Epithelial cell of proximal tubule (primary cell): ENCODE measurements at places on chromosomes 5 and 9. TPM values are rescaled to one million over a fixed set of nuclear protein-coding genes. Genes with fewer than 3 reads are reported as not detected.

EGFLAM gene
- total RNA-seq, result 0.17 and 1.2 TPM in 2 replicates

WNT8A gene
- not detected in 2 replicates for total RNA-seq

DNA sequence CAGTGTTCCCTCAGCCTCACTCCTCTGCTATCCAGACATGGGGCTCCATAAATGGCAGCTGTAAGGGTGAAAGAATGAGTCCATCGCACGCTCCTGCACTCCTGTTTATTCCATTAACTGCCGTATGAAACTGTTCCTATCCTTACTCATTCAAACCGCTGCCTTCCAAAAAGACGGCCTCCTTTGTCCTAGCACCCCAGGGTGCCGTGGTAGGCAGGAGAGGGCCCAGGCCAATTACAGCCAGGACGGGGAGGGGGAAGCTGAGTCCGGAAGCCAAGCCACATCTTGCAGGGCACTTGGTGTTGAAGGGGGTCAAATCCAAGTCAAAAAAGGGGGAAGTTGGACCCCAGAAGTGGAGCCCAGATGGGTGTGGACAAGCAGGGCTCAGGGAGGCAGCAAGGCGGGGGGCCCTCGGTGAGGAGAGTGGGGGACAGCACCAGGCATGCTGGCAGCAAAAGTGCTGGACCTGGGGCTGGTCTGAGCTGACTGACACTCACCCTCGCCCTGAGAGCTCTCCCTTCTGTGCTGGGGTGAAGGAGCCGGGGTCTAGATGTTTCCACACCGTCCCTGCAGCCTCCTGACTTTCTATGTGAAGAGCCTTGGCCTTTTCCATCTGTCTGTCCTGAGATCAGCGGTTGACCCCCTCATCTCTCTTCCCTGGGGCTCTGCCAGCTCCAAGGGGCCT lies 63.3 kb downstream of the COL23A1 start:
- no peak for DNase-seq

DNA sequence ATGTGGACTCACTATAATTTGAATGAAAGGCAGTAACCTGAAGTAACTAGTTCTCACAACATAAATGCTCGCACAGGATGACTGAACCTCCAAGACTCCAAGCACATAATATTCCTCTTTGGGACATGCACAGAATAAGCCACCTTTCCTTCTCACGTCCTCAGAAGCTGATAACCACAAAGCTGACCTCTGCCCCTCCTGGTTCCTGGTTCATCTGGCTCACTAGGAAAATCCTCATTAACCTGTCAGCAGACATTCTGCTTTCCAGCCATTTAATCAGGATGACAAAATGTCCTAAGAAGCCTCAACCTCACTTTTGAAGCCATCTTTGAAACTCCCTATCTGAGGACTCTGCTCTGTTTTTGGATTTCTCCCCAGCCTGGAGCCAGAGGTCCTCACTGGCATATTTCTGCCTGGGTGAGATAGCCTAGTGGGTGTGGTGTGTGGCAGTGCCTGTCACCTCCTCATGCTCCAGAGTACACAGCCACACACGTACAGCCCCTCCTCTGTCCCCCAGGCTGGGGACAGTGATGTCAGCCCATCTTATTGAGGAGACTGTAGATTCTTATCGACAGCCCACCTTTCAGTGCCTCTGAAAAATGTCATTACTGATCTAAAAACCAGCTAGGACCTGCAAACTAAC lies 10.3 kb downstream of the ANKH start:
- no peak for DNase-seq

DNA sequence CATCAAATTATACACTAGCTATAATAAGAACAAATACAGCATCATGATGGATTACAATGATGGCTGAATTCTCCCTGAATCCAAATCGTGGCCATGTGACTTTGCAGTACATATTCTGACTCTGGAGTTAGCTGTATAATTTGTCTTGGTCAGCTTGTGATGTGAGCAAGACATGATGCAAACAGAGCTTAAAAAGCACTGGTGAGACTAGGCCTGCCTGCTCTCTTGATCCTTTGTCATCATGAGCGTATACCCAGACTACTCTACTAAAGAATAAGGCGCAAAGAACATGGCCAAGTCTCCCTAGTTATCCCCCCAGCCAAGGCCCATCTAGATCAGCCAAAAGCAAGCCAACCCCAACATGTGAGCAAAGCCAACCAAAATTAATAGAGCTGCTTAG lies 34.7 kb upstream of the IFNE start:
- DNase-seq, result no peak

TMEM252 gene
- not detected in 2 replicates for total RNA-seq

DNA sequence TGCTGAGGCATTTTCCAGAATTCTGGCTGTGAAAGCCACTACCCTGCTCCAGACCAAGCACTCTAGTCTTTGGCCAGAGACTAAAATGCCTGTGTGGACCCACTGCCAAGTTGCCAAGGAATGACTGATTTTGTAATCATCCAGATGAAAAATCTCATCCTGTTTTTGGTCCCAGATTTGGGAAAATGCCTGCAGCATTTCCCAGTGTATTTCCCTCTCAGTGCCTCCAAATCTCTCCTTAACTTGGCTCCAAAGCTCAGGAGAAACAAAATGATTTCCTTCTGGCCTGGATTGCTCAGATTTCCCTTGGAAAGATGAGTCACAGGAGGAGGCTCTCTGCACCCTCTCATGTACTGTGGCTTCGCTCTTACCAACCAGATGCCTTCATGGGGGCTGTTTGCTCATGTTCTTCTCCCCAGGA lies 335.2 kb upstream of the TARS1 start:
- DNase-seq, result no peak

GRCh38 chr5:32272746-32273145 lies 40.0 kb downstream of the MTMR12 start:
- DNase-seq, result no peak

EXOSC2 gene
- 22.4 and 60.8 TPM in 2 replicates for total RNA-seq

GRCh38 chr9:136201609-136202453 lies 3.1 kb downstream of the LHX3 start:
- no peak for DNase-seq

GARIN3 gene
- not detected in 2 replicates for total RNA-seq

- no peak for DNase-seq
Measured at GRCh38 chr5:109482748-109483147, 73.0 kb upstream of the PJA2 start.

- DNase-seq, result no peak
Measured at GRCh38 chr5:67435032-67435431, 238.4 kb upstream of the CD180 start.

DNA sequence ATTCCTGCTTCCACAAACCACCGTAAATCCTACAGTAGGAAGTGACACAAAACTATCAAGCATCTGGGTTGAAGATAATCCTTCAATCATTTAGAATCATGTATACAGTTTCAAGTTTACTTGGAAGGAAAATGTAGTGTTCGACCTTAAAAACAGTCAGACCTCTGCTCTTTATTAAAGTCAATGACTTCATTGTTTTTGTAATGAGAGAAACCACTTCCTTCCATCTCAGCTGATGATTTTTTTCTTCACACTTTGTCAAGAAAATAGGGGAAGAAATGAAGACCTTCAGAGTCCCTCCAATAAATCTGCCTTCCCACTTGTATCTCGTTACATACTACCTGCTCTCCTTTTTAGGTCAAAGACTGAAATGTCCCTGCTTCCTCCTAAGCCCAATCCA lies 30.1 kb downstream of the TUSC1 start:
- DNase-seq, result no peak

DNA sequence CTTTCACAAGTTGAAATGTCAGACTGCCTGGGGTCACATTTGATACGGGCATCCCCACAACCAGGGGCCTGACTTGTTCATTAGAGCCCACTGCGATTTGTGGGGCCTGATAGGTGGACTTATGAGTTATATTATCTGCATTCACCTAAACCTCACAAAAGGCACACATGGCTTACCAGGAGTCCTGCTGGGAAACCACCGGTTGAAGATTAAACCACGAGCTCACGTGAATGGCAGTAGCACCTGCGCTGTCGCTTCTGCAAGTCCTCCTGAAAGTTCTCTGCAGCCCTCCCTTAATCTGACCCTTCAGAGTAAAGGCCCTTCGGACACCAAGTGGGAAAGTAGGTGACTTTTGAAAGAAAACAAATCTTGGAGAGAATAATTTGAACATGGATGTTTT lies 68.9 kb downstream of the PPIC start:
- peak; percentile 26 for DNase-seq

GRCh38 chr5:107340631-107341030 lies 330.1 kb downstream of the EFNA5 start:
- DNase-seq, result no peak

GRCh38 chr5:22250528-22250927 lies 602.6 kb downstream of the CDH12 start:
- DNase-seq, result no peak

FGF18 gene
- total RNA-seq, result not detected in 2 replicates

ACTBL2 gene
- total RNA-seq, result 2.2 and 2.3 TPM in 2 replicates

DNA sequence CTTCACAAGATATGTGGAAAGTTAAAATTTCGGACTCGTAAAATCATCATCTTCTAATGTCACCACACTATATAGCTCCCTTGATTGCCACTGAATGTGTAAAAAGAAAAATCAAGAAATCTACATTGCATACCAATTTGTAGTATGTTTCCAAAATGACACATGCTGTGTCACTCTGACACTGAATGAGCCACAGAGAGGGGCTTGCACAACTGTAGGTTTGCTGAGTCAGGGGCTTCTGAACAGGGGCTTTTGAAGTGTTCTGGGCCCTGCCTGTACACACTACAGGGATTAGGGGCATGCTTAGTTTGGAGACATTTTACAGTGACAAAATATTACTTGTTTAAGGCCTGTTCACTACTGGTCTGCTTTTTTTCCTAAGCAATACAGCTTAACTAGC lies 234.4 kb upstream of the GRAMD2B start:
- no peak for DNase-seq

DNA sequence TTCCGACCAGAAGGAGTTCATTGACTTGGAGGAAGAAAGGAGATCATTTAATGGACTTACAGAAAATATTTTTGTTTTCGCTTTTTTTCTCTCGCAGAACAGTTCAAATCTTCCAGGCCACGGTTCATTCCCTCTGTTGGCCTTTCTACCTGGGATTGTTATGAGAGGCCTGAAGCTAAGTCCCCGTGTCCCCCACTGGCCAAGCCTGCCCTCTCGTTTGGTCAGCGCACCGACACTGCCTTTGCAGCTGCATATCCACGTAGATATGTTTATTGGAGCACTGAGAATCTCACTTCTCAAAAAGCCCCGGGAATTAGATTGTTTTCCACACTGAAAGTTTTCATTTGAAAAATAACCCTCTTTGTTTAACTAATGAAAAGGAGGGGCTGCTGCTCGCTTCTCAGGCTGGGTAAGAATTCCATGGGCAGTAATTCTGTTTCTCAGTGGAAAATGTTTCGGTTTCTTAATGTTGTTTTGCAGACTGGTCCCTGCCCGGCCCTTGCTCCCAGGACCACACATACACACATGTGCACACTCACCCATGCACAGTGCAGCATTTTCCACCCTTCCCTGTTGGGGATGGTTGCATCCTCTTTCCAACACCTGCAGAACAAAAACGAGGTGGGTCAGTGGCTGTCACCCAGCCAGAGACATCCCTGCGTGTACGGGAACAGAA lies 655.7 kb downstream of the BNC2 start:
- no peak for DNase-seq

DBH gene
- total RNA-seq, result not detected in 2 replicates

DNA sequence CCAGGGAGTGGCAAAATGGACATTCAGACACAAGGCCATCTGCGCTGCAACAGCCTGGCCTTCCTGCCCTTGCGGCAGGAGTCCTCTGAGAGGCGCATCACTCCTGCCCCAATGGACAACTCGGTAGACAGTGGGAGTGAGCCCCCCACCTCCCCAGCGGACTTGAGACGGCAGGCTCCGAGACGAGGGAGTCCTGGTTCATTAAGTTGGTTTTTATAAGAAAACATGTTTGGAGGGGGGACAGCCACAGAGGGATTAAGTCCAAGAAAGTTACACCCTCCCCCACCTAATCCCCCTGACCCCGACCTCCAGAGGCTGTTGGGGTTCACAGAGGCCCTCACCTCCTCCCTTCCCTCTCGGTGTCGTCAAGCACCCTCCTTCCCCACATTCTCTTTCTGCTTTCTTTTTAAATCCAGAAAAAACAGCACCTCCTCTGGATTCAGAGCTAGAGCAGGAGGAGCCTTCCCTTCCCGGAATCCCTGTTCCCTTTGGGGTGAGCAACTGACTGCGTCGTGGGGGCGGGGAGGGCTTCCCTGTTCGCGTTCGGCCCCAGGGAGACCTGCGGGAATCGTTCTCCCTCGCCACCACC lies 1.8 kb upstream of the EGR1 start:
- DNase-seq, result no peak

MAN2A1 gene
- 34.7 and 51.2 TPM in 2 replicates for total RNA-seq

F2RL2 gene
- 2.4 and 7.2 TPM in 2 replicates for total RNA-seq

UBE2QL1 gene
- total RNA-seq, result not detected in 2 replicates

DNA sequence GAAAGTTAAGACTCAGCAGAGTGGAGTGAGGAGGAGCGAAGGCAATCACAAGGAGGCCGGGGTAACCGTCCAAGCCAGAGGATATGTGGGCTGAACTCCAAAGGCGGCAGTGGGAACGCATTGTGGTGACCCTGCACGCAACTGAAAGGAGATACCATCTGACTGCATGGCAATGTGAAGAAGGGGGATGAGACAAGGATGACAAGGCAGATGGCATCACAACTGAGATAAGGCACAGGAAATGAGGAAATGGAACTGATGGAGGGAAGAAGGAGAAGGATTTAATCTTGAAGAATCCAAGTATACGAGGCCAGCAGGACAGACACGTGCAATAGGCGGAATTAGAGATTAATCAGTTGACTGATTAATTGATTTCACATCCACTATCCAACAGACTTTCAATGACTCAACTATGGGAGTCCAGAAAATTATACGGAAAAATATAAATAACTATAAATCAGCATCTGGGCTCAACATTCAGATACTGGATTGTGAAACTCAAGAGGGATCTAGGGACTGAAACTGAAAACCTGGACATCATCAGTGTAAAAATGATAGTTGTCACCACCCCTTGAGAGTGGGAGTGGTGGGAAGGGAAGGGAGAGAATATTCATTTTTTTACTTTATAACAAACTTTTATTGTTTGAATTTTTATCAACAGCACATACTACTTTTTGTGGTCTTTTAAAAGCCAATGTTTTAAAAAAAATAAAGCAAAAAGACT lies 86.1 kb downstream of the ARL15 start:
- no peak for DNase-seq

- DNase-seq, result no peak
Measured at GRCh38 chr5:149711338-149711737, 18.8 kb upstream of the PPARGC1B start.

- DNase-seq, result no peak
Measured at GRCh38 chr9:5489630-5490490, 20.5 kb upstream of the PDCD1LG2 start.

DNA sequence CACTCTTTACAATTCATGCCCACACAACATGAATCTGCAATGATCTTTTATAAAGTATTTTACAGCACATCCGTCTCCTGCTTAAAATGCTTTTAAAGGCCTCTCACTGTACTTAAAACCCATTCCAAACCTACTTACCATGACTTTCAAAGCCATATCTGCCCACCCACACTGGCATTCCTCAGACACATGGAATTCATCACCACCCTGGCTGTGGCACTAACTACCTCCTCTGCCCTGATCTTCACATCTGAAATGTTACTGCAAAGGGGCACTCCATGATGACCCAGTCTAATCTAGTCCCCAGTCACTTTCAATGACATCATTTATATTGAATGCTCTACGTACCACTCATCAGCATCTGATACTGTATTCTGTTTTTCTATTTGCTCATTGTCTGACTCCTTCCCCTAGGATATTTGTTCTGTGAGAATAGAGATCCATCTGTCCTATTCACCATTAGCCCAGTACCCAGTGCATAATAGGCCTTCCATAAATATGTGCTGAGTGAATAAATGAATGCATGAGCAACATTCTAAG lies 193.2 kb upstream of the KIF2A start:
- DNase-seq, result no peak

- no peak for DNase-seq
Measured at GRCh38 chr5:95537501-95537900, 17.3 kb downstream of the SKIC3 start.

GRCh38 chr5:33309068-33309467 lies 131.7 kb upstream of the TARS1 start:
- peak; percentile 86 for DNase-seq
